ENCODE measurements at places on chromosomes 5 and 9.

- DNase-seq = no peak
- no peaks in the 10 kb centered on the region for H3K27me3 ChIP-seq
- H3K4me3 ChIP-seq = no peak overlapping the region
- H3K36me3 ChIP-seq = no peaks in the 10 kb centered on the region
- H3K4me1 ChIP-seq = no peaks in the 10 kb centered on the region
- no peak overlapping the region for H3K27ac ChIP-seq
Measured at GRCh38 chr9:82580921-82581320, 482.0 kb downstream of the RASEF start.

- H3K36me3 ChIP-seq = no peaks in the 10 kb centered on the region
- H3K4me1 ChIP-seq = peaks cover 4% of the 10 kb centered on the region
- no peak for DNase-seq
- no peak overlapping the region for H3K27ac ChIP-seq
Measured at GRCh38 chr9:18692268-18692667, 218.3 kb downstream of the ADAMTSL1 start.

DNA sequence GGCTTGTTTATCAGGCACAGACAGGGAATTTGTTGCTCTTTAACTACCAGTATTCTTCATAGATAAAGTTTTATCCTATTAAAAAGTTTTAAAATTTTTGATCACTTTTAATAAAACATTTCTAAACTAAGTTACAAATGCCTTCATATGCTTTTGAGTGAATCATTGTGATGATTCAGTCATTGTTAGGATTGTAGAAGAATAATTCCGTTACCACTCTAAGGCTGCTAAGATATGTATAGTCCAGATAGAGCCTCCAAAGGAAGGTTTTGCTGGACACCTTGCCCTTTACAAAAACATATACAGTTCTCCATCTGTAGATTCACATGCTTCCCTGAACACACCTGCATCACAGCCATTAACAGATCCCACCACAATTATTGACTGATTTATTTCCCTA is 233.7 kb downstream of the SPOCK1 start:
- peaks cover 38% of the 10 kb centered on the region for H3K4me1 ChIP-seq
- no peak overlapping the region for H3K4me3 ChIP-seq
- H3K27me3 ChIP-seq = no peaks in the 10 kb centered on the region
- DNase-seq = no peak
- no peak overlapping the region for H3K27ac ChIP-seq

DNA sequence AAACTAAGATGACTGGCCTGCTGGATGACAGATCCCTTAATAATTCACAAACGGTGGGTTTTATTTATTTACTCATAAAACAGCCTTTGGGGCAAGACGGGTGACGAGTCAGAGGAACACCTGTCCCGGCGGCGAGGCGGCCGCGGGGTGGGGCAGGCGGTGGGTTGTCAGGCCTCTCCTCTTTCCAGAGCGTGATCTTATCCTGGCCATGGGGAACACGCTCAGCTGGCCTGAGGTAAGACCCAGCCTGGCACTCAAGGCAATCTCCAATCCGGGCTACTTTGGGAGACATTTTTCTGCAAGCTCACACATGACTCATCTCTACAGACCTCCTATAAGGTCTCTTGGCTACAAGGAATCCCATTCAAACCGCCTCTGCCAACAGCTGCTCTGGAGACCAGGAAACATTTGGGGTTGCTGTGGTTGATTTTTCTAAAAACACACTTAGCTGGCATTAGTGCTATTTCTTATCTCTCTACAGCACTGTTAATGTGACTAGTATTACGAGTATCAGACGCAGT is 6.3 kb downstream of the RAPGEF1 start:
- H3K36me3 ChIP-seq = no peaks in the 10 kb centered on the region
- DNase-seq = peak; percentile 32
- H3K27me3 ChIP-seq = no peaks in the 10 kb centered on the region
- H3K4me3 ChIP-seq = no peak overlapping the region
- no peak overlapping the region for H3K27ac ChIP-seq

DNA sequence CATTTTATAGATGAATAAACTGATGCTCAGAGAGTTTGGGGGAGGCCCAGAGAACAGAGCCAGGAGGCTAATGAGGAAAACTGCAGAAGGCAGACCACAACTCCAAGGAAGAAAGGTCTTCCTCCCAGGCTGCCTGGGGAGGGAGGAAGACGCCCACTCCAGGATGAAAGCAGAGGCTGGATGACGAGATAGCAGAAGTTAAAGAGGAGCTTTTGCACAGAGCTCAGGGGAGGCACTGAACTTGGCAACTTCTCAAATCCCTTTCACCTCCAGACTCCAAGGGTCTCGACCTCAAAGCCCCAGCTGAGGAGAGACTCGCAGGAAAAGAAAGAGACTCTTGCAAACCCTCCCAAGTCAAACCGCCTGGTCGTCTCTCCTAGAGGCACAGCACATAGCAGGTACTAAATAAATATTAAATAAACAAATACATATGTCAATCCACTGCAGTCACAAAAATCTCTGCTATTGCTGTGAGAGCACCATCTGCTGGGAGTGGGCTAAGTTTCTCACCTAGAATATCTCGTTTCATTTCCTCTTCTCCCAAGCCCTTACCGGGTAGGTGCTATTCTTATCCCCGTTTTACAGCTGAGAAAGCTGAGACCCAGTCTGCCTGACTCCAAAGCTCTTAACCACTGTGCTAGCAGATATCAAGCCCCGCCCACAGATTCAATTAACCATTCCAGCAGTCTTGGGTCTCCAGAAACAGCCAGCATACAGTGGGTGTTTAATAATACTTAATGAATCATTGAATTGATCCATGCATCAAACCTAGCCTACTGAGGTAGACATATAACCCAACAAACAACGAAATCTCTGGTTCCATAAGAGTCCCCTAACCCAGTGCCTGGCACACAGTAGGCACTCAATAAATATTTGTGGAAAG is 97.8 kb upstream of the HAND1 start:
- no peak for DNase-seq
- no peaks in the 10 kb centered on the region for H3K4me1 ChIP-seq
- no peak overlapping the region for H3K4me3 ChIP-seq
- H3K36me3 ChIP-seq = no peaks in the 10 kb centered on the region
- H3K27ac ChIP-seq = no peak overlapping the region

DNA sequence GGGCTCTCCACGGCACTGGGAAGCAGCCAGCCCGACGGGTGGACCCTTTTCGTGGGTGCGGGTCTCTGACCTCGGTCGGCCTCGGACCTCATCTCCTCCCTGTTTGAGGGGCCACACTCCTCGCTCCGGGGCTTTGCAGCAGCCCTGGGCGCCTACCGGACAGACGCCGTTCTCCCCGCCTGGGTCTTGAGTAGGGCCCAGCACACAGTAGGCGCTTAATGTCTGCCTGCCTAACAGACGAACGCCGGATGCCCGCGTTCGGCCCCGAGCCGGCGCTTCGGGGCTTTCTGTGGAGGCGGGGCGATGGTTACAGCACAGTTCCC is 842 bp upstream of the GTF3C5 start:
- H3K4me1 ChIP-seq = peaks cover 41% of the 10 kb centered on the region
- no peaks in the 10 kb centered on the region for H3K27me3 ChIP-seq
- no peaks in the 10 kb centered on the region for H3K36me3 ChIP-seq
- peak overlapping the region; percentile 91 for H3K27ac ChIP-seq

Measured in heart right ventricle (tissue), 16 donors.